Stimulated activated CD8-positive, alpha-beta memory T cell treated with anti-CD3 and anti-CD28 coated beads, Interleukin-4, amount 100 ng/mL, for 48 hours (primary cell): ENCODE measurements at places on chromosomes 1 and 21.

- DNase-seq: peak; percentile 77
These were observed 2.7 kb downstream of the DENND2D start for GRCh38 chr1:111197598-111198284.

- no peak for DNase-seq
These were observed 17.2 kb downstream of the CDCP2 start for GRCh38 chr1:54135436-54136120.

DNA sequence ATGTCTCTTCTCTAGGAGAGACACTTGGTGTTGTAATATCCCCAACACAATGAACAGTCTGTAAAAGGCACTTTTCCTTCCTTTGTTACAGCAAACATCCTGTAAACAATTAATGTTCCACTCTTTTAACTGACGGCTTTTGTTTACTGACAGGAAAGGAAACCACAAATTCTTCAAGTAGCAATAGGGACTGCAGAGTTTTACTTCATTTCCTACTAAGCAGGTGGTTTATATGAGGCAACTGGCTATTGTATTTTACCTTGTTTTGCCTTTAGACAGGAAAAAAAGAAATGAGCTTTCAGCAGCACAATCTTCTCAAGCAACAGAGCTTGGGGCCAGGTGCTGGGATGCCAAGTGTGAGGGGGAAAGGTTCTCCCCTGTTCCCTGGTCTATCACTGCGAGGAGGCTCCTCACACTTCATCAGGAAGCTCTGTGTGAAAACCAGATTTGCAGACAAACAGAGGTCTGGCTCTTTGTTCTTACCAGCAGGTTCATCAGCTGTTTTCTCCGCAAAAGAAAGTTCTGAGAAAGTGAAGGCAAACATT lies 51.2 kb downstream of the SIPA1L2 start:
- no peak for DNase-seq

DNA sequence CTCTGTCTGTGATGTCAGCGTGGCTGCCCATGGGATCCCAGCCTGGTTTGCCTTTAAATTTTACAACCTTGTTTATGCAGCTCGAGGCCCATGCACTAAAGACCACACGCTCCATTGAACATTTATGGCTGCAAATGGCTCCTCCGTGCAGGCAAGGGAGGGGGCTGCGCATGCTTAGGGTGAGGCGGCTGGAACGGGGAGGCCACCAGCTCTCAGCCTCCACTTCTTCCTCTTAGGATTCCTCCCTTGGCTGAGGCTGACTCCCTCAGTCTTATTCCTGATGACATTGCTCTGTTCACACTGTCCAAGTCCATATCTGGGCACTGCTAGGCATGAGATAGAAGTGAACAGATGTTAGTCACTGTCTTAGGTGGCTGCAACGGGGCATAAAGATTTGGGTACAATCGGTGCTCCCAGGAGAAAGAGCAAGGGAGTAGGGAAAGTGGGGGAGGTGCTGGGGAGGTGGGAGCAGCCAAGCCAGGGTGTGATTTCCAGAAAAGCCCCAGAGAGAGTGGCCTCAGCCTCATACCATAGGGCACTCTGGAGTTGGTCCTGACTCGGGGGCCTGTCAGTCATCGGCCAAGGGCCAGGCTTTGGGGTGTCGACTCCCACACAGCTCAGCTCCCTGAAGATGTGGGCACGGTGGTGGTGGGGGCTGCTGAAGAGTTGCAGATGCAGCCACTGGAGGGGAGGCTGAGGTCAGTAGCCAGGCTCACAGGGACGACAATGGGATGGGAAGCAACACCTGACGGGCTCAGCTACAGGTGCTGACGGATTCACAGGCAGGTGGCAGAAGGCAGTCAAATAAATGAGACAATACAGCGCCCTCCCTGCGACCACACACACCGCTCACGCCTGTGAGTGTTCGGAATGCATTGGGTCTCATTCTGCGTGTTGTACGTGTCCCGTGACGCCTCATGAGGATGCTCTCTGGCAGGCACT lies 37.3 kb upstream of the ACTL8 start:
- no peak for DNase-seq

DNA sequence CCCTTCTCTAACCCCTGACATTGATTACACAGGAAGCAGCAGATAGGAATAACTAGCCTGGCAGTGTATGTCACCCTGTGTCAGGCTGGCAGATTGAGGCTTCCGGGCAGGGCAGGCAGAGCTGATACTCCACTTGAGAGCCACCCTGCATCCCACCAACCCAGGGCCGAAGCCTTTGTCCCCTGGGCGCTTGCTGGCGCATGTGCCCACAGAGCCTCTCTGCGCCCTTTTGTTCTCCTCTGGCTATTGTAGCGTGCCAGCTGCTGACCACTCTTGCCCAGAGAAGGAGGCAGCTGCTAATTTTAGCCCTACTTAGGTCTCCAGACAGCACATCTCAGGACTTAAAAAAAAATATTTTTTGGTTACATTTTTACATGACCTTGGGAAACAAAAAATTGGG lies 304.9 kb downstream of the HHAT start:
- DNase-seq: no peak
